Stimulated activated CD4-positive, alpha-beta T cell treated with anti-CD3 and anti-CD28 coated beads, TNF-alpha, amount 100 ng/mL, for 4 hours (primary cell): ENCODE measurements at places on chromosomes 1 and 21.

DNA sequence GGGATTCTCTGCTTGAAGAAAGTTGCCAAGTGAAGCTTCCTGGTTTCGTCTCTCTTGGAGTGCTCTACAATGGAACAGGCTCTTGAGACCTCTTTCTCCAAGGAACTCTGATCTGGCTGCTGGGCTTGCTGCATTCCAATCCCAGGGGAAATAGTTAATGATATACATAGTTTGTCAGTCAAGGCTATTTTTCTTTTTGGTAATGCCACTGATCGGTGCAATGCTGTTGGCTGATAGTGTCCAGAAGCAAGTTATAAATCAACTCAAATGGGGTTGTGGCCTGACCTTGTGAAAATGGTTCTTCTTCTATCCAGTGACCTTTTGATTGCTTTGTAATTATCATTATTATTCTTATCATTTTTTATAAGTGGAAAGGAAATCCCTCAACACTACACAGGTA is 48.4 kb upstream of the TNFSF18 start:
- no peak for DNase-seq

GRCh38 chr1:107140703-107141490 is at the start of gene NTNG1:
NTNG1 (plus strand) TSS chr1:107141039.
- no peak for DNase-seq

DNA sequence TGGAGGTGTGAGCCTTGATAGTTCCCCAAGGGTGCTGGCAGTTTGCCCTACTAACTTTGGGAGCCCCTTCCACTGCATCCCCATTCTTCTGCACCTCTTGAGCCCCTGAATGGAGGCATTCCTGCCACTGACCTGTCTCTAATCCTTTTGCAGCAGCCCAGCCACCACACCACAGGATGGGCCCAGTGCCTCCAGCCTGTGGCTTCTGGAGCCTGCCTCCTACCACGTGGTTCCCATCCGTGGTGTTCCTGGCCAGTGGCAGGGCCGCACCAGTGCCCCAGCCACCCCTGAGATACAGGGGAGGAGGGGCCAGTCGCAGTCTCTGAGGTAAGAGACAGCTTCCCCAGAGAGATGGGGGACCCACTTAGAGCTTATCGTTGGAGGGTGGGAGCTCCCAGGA is 14.4 kb downstream of the INAVA start:
- no peak for DNase-seq

DNA sequence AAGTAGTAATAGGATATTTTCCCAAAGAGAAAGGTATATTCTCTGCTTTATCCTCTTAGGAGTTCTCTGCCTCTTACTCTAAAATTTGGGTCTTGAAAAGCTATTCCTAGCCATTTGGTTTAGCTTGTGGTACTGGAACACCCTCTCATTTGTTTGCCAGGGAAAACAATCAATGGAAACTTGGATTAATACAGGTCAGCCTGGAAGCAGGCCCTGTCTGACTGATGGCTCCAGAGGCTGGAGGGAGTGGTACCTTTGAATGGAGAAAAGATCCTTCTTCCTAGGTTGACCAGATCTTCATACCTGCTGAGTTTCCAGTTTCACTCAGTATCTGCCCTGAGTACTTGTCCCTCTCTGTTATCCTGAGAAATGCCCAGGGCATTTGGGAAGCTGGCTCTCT is 31.7 kb upstream of the IKBKE start:
- DNase-seq, result no peak

GRCh38 chr1:61819421-61819820 is 77.1 kb downstream of the PATJ start:
- DNase-seq, result no peak
